ENCODE measurements at places on chromosomes 1 and 21. TPM values are rescaled to one million over a fixed set of nuclear protein-coding genes. Genes with fewer than 3 reads are reported as not detected.

Gene ASCL5
- not detected for total RNA-seq

Gene S100A12
- total RNA-seq, result 35.2 TPM

DNA sequence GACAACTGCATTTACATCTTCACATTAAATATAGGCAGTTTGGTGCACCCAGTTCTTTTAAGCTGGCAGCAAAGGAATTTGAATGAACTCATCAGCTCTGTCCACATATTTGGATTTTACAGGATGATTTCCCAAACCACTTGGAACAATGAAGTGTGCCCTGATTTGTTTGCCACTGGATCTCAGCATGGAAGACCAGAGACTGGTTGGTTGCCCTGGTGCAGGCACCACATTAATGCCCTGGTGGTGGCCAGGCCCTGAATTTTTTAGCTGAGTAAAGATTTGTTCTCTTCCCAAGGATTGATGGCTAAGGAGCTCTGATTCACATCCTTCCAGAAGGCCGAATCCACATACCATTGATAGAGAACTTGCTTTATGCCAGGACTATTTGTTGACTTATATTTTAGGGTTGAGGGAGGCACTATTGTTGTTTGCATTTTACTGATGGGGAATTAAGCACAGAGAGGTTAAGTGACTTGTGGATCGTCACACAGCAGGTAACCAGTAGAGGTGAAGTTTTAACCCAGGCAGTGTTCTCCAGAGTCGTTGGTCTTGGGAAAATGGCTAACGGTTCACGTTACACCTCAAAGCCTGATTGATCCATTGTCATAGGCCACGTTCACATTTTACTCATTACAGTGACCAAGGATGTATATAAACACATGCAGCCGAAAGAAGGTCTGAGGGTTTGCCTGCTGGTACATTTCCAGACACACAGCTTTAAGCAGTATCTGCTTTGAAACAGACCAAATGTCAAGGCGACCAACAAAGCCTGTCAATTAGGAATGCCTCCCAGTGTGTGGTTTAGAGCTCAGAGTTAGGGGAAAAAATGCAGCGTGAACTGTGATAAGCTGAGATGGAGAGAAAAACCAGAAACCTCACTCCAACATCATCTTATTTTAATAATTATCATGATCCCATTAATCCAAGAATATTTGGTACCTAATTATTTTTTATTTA lies 50.7 kb downstream of the KAZN start:
- no peak for DNase-seq

- DNase-seq, result no peak
Observed at GRCh38 chr1:78839704-78840277, 166.7 kb downstream of the ADGRL4 start.

DNA sequence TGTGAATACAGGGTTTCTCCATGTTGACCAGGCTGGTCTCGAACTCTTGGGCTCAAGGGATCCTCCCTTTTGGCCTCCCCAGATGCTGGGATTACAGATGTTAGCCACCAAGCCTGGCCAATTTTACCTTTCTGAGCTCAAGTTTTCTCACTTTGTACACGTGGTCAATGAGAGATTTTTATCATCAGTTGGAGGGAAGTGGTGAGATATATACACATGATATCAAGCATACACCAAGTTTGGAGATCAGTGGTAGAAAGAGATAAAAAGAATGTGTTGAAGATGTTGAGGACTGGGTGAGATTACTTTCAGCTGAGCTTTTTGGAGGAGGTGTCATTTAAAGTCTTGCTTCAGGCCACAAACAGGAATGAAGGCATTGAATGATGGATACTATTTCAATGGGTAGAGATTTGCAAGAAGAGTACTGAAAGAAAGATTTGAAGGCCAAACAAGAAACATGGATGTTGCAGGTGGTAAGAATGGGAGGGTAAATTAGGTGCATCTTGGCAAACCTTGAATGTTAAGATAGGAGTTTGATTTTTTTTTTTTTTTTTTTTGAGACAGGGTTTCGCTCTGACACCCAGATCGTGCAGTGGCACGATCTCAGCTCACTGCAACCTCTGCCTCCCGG lies 3.0 kb upstream of the SESN2 start:
- DNase-seq, result no peak

DNA sequence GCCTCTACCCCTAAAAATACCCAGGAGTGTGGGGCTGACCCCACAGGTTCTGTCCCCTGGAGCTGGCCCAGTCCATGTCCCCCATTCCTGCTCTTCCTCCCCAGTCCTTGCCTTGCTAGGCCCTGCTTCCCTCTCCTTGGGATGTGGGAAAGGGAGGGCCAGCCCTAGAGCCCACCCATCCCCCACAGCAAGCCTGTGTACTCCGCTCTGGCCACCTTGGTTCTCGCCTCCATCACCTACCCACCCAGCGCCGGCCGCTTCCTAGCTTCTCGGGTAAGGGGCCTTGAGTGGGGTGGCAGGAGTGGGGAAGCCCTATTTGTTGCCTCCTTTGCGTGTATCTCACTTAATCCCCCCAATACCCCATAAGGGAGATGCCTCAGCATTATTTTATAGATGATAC lies 6.7 kb downstream of the CLCNKB start:
- no peak for DNase-seq
